A549 treated with GW870086 at 1 μM for 4 hours (cell line): ENCODE measurements at places on chromosomes 12 and 14. TPM values are rescaled to one million over a fixed set of nuclear protein-coding genes. Genes with fewer than 3 reads are reported as not detected.

The ADCY4 gene
- not detected in 5 replicates for total RNA-seq

The TAS2R43 gene
- not detected in 5 replicates for total RNA-seq

The TTC8 gene
- total RNA-seq, result 35.5 to 41.0 TPM (median 38.4 TPM) in 5 replicates

The ARHGAP9 gene
- 0.24 to 0.94 TPM (median 0.82 TPM) in 5 replicates for total RNA-seq

The DENND5B gene
- total RNA-seq, result 10.0 to 14.7 TPM (median 13.2 TPM) in 5 replicates

The RTL1 gene
- 0.19 to 0.30 TPM (median 0.24 TPM) in 5 replicates for total RNA-seq

The ARPC3 gene
- total RNA-seq, result 459 to 773 TPM (median 466 TPM) in 5 replicates

The LHX5 gene
- 0.03 to 0.08 TPM (median 0.07 TPM) in 3 of 5 replicates, not detected in the others for total RNA-seq

The OVCH1 gene
- total RNA-seq, result not detected in 5 replicates

The ATP2A2 gene
- total RNA-seq, result 259 to 341 TPM (median 315 TPM) in 5 replicates

The USP44 gene
- 0.07 to 0.25 TPM (median 0.21 TPM) in 5 replicates for total RNA-seq

The AICDA gene
- 0.13 to 0.34 TPM (median 0.23 TPM) in 4 of 5 replicates, not detected in the other for total RNA-seq

The CDC42BPB gene
- 58.4 to 85.0 TPM (median 79.3 TPM) in 5 replicates for total RNA-seq

The PMEL gene
- 0.68 to 1.4 TPM (median 0.88 TPM) in 5 replicates for total RNA-seq

The OAS3 gene
- 20.3 to 28.0 TPM (median 24.7 TPM) in 5 replicates for total RNA-seq

The RPS6KA5 gene
- total RNA-seq, result 3.6 to 6.6 TPM (median 5.2 TPM) in 5 replicates

The POLR3B gene
- 4.5 to 5.5 TPM (median 5.1 TPM) in 5 replicates for total RNA-seq

The GNPTAB gene
- 9.6 to 14.9 TPM (median 13.5 TPM) in 5 replicates for total RNA-seq

The LGMN gene
- 51.6 to 61.4 TPM (median 58.2 TPM) in 5 replicates for total RNA-seq

The RND1 gene
- 4.3 to 9.8 TPM (median 8.0 TPM) in 5 replicates for total RNA-seq

The ASB2 gene
- 0.65 to 1.7 TPM (median 0.75 TPM) in 5 replicates for total RNA-seq

The E2F7 gene
- 5.0 to 8.2 TPM (median 7.7 TPM) in 5 replicates for total RNA-seq

The TEDC1 gene
- total RNA-seq, result 33.9 to 47.0 TPM (median 44.7 TPM) in 5 replicates

The GALNT9 gene
- total RNA-seq, result 4.8 to 7.7 TPM (median 6.2 TPM) in 5 replicates

The PPM1H gene
- 7.5 to 9.2 TPM (median 7.8 TPM) in 5 replicates for total RNA-seq

The GDF3 gene
- not detected in 5 replicates for total RNA-seq

The TPPP2 gene
- not detected in 5 replicates for total RNA-seq

The CAPZA3 gene
- total RNA-seq, result not detected in 5 replicates

The TSHR gene
- not detected in 5 replicates for total RNA-seq

The KRT6C gene
- total RNA-seq, result not detected in 5 replicates

The TAS2R42 gene
- not detected in 5 replicates for total RNA-seq

The EFS gene
- not detected in 5 replicates for total RNA-seq

The KRT71 gene
- not detected in 5 replicates for total RNA-seq

The LDHB gene
- total RNA-seq, result 1,587 to 1,689 TPM (median 1,596 TPM) in 5 replicates
